Sciatic nerve (tissue), 2 donors: ENCODE measurements at places on chromosomes 12 and 14.

- DNase-seq, result no peak
Measured at GRCh38 chr12:124040291-124040690, 67.3 kb downstream of the ZNF664 start.

GRCh38 chr12:51059086-51059485, 11.0 kb downstream of the LETMD1 start:
- DNase-seq, result no peak

- DNase-seq, result no peak
Measured at GRCh38 chr14:94372021-94372605, 16.3 kb downstream of the SERPINA1 start.

- DNase-seq, result no peak
Measured at GRCh38 chr12:95881331-95881955, 22.7 kb downstream of the SNRPF start.

DNA sequence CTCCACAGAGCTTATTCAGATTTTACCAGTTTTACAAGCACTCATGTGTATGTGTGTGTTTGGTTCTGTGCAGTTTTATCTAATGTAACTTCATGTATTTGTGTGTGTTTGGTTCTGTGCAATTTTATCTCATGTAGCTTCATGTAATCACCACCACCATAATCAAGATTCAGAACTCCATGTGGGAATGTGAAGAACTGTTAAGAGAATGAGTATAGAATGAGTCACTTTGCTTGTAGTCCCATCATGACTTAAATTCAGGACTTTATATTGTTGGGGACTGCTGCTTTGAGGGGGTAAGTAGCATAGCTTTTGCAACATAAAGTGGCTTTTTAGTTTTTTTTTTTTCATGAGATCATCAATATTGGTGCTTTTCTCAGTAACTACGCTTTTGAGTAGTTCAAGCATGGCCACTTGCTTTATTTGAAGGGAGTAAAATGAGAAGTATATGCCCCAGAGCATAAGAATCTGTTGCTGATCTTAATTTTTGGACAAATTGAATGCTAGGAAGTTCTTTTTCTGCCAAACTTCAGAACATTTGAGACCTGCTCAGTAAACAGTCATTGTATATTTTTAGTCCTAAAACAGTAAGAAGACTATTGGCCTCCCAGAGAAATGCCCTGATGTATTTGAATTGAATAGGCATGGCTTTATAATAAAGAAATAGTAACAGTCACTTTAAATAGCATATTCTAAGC, 28.8 kb downstream of the PROX2 start:
- DNase-seq, result no peak

DNA sequence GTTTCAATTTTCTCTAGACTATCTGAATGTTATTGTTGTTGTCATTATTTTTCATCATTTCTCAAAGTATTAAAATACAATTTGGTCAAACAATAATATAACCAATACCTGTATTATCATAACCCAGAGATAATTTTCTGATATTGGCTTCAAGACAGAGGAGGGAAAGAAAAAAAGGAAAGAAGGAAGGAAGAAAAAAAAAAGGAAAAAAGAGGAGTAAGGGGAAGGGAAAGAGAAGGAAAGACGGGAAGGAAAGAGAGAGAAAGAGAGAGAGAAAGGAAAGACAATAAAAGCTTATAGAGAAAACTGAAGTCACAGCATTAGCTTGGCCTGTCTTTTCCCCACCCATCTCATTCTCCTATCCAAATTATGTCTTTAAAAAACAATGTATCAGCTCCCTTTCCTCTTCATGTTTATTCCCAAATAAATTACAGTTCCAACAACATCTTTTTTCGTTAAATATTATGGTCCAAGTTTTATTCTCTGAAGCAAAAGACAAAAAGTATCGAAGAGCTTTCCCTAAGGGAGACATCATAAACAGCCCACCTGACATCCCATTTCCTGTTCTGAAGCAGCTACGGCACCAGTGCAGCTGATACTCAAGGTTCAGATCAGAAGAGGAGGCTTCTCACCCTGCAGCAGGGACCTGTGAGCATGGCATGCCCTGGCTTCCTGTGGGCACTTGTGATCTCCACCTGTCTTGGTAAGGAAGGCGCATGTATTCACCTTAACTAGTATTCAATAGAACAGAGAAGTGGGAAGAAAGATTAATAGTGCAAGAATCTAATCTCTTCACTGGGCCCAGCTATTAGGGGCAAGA, 308.3 kb downstream of the DAD1 start:
- no peak for DNase-seq

DNA sequence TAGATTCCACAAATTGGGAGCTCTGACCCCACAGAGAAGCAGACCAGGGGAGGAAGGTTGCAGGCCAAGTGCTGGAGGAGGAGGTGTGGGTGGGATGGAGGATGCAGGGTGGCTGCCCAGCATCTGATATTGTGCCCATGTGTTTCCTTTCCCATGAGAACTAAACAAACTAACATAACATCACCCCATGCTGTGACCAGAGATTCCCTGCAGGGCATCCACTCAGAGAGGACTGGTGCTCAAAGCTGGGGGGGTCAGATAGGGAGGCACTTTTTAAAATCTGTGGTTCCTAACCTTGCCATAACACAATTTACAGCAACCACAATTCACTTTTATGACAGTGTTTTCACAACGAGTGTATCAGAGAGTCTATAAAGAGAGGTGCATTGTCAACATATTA, 1277.6 kb downstream of the AACS start:
- DNase-seq, result no peak

GRCh38 chr14:62126879-62127478, 364.8 kb downstream of the SNAPC1 start:
- no peak for DNase-seq

DNA sequence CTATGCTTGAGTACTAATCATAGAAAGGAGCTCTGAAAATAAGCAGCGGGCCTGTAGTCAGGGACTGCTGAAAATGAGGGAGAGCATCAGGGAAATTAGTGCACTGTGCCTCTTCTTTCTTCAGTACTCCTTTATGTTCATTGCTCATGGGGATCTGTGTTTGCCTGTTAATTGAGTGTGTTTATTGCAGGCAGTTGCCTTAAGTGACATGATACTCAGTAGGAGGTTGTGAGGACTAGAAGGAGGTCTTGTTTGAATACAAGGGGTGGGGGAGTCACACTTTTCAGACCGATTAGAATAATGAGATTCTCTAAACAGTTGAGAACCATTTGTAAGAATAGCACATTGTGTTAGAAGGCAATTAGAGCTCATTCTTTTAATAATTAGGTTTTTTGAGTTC, 102.6 kb upstream of the SLCO1C1 start:
- no peak for DNase-seq

GRCh38 chr12:80193865-80194264, 94.5 kb downstream of the OTOGL start:
- DNase-seq, result no peak

DNA sequence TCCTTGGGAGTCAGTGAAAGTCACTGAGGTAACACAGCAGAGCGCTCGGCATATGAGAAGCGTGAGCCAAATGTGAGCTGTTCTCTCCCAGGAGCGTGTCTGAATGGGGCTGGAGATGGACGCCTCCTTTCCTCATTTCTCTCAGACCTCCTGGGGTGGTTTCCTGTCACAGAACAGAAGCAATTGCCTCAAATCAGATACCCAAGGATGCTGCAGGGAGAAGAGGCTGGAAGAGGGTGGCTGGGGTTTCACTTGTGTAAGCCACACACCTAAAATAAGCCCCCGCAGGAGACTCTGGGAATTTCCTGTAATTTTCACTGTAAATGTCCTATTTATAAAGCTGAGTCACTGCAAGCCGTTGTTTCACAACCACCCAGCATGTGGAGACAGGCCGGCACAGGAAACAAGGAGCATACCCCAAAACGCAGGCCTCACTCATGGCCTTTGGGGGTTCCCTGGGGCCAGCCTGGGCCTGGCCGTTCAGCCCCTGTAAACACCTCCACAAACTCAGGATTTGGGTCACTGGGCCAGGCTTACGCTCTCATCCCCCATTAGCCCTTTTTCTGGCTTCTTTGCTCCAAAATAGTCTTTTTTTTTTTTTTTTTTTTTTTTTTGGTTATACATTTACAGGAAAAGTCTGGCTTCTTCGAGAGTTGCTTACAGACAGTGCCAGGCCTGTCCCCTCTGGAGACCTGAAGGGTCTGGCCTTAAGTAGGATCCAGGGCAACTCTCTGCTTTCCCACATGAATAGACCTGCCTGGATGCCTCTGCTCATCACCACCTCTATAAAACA, 55.3 kb downstream of the VCPKMT start:
- peak; percentile 67 for DNase-seq

GRCh38 chr12:118135788-118136558, at the start of gene PEBP1:
TSS of gene PEBP1 (plus strand) at chr12:118136124. CDS start at chr12:118136210, 86 bp downstream.
- peak; percentile 98 for DNase-seq

DNA sequence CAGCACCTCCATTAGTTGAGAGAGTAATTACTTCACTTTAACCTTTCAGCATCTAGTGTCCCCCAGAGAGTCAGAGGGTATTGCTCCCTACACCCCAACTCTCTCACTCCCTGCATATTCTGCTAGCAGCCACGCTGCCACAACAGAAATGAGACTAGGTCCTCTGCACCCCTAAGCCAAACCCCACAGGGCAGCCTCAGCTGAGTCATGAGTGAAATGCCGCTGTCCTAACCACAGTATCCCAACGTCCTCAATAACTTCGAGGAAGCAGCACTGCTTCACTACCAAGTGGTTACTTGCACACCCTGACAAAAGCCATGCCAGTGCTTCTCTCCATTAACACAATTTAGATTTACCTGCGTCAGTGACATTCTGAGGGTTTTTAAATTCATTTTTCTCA, 6.9 kb upstream of the LYZ start:
- no peak for DNase-seq

DNA sequence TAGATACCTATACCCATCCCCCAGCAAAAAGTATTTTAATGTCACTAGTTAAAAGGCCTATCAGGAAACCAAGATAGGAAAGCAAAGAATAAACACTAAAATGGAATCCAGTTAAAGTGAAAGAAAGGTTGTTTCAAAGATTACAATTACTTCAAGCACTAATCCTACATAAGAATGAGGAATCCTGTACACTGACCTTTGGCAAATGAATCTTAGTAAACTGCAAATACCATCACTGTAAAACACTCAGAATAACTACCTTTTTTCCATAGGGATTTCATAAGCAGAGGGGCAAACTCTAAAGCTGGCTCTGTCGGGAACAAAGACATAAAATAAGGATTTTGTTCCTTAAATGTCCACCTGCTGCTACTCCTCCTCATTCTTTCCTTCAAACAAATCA, 25.9 kb downstream of the CEP83 start:
- no peak for DNase-seq

DNA sequence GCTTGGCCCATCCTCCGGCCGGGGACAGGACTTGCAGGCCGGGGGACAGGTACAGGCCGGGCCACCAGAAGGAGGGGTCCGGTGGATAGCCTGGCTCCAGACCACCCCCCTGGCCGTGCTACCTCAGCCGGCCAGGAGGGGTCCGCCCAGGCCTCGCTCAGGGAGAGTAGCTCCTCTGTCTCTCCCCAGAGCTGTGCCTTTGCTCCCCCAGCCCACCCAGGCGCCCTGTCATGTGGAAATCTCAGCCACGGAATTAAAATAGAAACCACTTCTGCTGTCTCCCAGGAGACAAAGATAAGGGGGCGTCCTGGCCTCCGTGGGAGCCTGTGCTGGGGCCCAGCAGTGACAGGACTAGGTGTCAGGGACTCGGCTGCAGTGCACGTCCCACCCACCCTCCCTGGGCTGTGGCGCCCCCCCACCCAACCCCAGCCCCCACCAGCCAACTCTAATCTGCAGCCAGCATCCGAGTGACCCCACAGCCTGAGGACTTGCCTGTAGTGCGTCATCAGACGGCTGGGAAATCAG, 3.3 kb upstream of the CRIP2 start:
- no peak for DNase-seq

DNA sequence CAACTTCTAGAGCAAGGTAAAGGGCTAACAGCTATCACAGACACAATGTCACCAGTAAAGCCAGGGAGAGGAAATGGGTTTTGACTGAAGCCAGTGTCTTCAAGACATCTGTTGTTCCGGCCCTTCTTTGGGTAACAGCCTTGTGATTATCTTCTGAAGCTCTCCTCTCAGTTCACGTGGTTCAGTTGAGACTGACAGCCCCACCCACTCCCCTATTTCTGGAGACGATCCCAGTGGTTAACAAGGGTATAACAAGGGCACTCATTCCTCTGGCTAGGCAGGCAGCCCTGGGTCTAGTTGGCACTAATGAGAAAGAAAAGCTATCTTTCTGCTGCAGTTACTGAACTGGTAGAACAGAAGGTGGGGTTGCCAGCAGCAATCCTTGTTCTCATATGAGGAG, 6.9 kb downstream of the GNPTAB start:
- DNase-seq, result no peak

- no peak for DNase-seq
Measured at GRCh38 chr12:118982984-118983761, 1.8 kb downstream of the SRRM4 start.

- DNase-seq, result no peak
Measured at GRCh38 chr12:101889211-101889752, 11.9 kb downstream of the DRAM1 start.

DNA sequence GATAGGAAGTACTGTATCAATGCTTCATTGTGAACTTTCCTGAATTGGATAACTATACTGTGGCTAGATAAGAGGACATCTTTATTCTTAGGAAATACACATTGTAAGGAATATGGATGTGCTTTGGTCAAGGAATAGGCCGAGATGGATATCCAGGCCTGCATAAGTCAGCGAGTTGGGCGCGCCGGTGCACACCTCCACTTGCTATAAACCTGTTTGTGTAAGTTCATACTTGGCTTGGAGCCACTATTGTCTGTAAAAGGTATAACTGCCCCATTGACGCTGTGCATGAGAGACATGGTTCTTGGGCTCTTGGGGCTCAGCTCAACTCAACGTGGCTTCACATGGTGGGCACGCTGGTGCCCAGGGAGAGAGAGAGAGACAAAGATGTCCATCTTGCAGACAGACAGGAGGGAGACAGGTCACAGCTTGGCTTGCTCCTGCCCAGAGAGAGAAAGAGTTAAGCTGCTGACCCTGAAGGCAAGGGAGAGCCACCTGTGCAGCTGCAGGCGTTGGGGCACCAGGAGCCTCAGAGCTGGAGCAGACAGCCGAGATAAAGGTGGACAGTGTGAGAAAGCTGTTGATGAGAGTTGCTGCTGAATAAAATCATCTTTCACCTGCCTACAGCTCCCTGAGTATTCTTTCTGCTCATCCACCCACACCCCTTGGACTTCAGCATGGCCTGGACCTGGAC, 34.1 kb upstream of the COCH start:
- DNase-seq, result no peak

GRCh38 chr12:22971247-22971646, 346.3 kb downstream of the ETNK1 start:
- no peak for DNase-seq

DNA sequence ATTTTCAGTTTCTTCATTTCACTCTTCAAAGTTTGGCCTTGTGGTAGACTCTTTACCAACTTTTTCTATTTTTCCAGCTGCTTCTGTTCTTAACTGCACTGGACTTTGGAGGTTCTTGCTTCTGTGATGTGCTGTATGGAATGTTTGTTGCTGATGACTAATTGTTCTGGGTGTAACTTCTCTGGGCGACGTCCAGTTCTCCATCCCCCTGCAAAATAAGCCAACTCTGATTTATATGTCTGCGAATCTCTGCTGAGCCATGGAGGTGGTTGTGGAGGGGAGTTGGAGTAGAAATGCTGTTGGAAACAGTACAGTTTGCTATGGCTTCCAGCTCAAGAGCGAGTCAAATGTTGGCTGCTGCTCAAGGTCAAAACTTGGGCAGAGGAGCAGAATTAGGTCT, 113.9 kb upstream of the DYRK2 start:
- DNase-seq, result no peak
